ENCODE measurements at places on chromosomes 3 and 15.

GRCh38 chr3:64473466-64473865 is 214.3 kb downstream of the ADAMTS9 start:
- no peak for DNase-seq

DNA sequence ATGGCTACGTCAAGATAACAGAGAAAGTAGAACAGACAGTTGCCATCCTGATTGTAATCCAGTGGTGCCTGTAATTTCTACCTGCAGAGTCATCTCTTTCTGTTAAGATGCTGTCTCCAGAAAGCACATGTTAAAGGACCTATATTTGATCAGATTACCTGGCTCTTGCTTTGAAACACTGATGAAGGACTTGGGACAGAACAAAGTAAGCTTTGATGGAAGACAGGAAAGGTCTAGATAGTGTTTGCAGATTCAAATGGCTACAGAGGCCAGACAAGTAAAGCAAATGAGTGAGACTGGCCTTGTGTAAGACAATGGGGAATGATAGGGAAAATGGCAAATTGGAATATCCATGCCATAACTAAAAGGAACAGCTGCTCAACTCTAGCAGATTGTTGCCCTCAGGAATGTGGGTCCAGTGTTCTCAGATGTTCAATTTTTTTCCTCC is 1.8 kb upstream of the GSK3B start:
- no peak for DNase-seq

GRCh38 chr3:161689584-161690298 is 193.1 kb downstream of the OTOL1 start:
- DNase-seq: no peak

DNA sequence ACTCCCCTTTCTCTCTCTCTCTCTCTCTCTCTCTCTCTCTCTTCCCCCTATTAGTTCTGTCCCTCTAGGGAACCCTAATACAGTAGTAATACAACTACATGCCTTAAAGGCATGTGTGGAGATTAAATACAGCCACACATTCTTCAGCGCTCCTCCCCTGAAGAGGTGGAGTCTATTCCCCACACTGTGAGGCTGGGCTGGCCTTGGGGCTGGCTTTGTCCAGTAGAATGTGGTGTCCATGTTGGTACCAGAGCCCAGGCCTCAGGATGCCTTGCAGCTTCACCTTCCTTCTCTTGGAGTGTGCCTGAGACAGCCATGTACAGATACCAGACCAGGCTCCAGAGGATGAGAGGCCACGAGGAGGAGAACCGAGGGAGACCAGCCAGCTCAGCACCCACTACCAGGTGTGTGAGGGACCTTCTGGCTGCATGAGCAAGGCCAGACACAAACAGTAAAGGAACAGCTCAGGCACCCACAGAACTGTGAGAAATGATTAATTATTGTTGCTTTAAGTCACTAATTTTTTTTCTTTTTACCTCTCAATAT is 10.7 kb downstream of the SLC6A20 start:
- no peak for DNase-seq

DNA sequence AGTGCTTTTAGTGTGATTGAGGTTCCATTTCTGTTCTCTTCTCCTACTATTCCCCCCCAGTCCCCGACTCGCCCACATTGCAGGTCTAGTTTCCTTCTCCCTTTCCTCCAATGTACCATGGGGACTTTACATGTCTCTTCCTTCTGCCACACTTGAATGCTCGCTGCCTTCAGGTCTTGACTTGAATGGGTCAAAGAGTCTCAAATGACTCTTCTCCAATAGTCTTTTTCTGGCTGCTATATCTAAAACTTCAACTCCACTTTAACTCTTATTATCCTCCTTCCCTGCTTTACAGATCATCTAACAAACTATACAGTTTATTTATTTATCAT is 213.9 kb upstream of the SLC2A2 start:
- no peak for DNase-seq

DNA sequence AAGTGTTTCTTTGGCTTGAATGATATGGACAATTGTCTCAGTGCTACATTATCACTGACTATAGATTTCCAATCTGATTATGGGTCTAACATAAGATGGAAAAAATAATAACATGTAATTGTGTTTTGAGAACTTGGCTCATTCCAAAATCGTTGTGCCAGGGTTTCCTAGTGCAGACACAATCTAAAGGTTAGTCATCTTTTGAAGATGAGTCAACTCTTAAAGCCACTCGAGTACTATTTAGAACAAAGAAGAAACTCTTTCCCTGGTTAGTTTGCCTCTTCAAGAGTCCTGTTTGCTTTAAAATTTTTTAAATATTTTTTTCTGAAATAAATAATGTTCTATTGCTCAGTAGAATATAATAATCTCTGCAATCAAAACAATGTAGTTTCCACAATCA is 301.0 kb downstream of the CADM2 start:
- DNase-seq: no peak

DNA sequence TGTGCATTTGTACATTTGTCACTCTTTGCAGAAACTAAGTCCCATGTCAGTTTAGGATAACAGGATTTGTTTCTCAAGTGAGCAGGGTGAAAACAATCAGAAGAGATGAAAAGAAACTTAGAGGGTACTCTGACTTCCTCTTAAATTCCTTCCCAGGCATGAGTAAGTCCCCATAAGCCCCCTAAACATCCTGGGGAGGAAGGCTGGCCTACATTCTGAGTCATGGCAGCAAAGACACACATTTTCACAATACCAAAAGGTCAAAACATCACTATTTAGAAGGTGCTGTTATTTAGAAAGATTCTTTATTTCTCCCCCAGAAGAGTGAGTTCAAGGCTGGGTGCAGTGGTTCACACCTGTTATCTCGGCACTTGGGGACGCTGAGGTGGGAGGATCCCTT is 7.6 kb upstream of the FOXP1 start:
- DNase-seq: no peak

GRCh38 chr3:175980486-175981090 is 1121.5 kb downstream of the NAALADL2 start:
- DNase-seq: no peak

Data from WERI-Rb-1 (cell line).